ENCODE measurements at places on chromosomes 4 and X. TPM values are rescaled to one million over a fixed set of nuclear protein-coding genes. Genes with fewer than 3 reads are reported as not detected.

DNA sequence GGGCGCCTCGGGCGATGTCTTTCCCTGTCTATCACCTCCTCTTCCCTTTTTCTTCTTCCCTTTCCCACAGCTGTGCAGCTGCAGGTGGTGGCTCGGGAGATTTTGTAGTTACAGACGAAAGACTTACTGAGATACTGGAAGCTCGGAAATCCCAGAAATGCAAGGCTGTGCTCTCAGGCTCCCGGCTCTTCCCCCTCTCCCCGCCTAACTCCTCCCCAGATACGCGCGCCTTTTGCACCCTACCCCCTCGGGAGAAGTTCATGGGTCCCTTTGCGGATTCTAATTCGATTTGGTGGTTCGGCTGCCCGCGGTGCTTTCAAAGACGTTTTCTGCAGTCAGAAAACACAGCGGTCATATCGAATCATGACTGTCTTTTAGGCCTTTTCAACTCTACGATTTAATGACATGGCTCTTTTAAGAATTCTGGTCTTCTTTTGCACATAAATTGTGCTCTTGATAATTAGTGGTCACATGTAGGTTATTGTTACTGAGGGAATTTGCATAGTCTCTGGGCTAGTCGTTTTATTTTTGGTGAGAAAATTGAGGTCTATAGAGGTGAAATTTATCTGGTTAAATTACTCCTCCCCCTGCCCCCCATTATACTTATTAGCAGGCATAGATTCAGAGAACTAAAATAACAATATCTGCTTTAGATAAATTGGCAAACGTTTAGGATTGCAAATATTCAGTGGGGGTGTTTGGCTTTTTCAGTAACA, 1.6 kb downstream of the SEPTIN11 start:
- peak; percentile 55 for DNase-seq

DNA sequence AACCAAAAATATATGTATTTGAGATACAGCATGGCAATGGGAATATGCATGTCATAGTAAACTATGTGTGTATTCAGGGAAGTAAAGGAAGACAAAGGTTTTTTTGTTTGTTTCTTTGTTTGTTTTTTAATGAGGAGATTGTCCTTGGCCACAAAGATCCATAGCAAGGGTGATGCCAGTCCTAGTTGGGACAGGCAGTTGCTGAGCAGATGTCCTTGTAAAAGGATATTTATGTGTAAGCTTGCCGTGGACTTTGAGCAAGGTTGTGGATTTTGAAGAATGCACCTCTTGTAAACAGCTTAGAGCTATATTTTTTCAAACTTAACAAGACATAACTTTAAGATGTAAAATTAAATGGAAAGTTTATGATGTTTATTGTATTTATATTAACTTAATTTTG, 69.9 kb upstream of the GABRE start:
- no peak for DNase-seq

Gene SMIM43
- total RNA-seq, result 0.37 TPM

Gene TLR6
- total RNA-seq, result 0.59 TPM

DNA sequence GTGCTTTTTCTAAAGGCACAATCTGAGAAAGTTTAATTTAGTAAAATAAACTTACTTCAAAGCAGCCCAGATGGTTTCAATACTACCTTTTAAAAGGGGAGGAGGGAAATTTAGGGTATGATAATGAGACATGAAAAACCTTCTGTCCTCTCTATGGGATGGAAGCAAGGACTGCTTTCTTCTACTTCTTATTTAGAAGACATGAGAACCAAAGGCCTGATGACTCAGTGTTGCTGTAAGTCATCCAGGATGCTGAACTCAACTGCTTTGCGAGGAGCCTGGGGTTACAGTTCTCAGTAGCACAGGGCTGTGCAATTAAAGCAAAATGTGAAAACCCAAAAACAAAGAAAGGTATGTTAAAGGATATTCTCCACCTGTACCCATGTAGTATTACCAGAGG, 140.8 kb upstream of the EDNRA start:
- peak; percentile 27 for DNase-seq

Gene NXF2
- not detected for total RNA-seq
